ENCODE measurements at places on chromosomes 7 and 10.

GRCh38 chr10:48924988-48925387, 14.7 kb downstream of the LRRC18 start:
- no peak for DNase-seq

DNA sequence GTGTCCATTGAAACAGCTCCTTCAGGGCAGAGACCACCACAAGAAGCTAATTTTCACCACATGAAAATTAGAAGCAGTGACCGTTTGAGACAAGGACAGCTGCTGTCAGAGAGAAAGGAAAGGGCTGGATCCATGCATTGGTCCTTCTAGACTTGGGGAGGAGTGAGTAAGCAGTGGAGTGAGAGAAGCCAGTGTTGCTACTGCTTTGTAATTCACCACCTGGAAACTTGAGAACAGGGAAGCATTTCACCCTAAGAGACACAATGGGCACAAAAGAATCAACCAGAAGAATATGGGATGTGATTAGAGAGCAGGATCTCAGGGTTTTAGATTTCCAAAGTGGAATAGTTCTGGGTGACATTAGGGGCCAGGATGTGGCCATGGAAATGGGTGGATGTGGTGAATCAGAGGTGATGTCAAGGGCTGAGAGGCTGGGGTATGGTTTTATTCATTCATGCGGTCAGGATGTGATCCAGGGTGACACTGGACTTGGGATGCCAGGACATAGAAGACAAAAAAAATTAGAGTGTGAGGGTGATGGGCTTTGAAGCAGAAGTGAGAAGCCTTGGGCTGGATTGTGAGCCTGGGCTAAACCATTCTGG, 61.6 kb downstream of the DENND11 start:
- no peak for DNase-seq

DNA sequence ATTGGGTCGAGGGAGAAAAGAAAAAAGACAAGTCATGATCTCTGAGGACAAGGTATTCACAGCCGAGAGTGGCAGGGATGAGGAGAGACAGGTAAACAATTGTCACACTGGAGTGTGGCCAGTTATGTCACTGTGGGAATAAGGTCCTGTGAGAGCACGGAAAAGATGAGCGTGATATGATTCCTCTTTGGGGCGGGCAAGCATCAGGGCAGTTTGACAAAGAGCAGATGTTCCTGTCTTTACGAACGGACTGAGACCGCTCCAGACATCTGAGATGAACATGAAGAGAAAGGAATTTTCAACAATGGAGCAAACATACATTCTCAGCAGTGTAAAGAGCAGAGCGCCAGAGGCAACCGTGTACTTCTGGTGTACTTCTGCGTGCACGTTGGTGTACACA, 278.1 kb downstream of the DPP6 start:
- no peak for DNase-seq

- DNase-seq, result no peak
Measured at GRCh38 chr10:44818701-44819127, 92.4 kb upstream of the TMEM72 start.

- DNase-seq, result no peak
Measured at GRCh38 chr7:101869026-101869900, 51.8 kb downstream of the CUX1 start.

- no peak for DNase-seq
Measured at GRCh38 chr10:15625261-15625660, 94.5 kb downstream of the ITGA8 start.

DNA sequence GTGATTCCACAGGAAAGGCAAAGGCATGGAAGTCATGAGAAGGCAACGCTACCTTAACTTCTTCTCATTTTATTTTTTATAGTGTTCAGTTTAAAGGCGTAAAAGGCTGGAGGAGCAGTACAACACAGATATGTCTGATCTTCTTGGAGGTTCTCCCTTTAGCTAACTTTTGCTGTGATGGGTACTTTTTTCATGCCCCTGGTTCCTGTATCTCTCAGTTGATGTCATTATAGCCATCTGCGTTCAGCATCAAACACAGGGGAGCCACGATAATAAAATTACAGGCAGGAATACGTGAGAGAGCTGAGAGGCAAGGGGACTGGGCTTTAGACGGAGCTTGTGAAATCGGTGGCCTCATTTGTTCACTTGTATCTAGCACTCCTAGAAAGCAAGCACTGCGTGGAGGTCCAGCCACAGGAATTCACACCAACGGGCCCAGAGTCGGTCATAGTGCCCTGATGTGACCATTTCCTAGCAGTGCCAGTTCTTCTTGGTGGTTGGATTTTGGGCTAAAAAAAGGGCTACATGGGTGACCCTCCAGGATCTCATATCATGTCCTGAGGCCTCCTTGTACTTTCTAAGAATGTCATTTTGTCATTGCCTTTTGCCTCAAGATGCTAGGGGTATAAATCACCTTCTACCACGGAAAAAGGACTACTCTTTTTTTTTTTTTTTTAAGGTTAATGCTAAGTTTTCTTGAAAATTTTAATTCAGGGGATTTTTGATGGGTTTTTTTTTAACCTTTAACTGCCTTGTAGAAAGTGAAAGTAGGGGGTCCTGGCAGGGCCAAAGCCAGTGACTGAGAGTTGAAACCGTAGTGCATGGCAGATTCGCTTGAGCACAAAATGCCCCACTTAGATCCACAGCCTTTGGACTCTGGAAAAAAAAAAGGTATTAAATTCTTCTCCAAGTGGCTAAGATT, 191.5 kb downstream of the CELF2 start:
- no peak for DNase-seq

- DNase-seq, result no peak
Measured at GRCh38 chr10:7585228-7585627, 81.5 kb downstream of the ITIH5 start.

- no peak for DNase-seq
Measured at GRCh38 chr10:108204528-108205305, 1040.2 kb upstream of the SORCS1 start.

DNA sequence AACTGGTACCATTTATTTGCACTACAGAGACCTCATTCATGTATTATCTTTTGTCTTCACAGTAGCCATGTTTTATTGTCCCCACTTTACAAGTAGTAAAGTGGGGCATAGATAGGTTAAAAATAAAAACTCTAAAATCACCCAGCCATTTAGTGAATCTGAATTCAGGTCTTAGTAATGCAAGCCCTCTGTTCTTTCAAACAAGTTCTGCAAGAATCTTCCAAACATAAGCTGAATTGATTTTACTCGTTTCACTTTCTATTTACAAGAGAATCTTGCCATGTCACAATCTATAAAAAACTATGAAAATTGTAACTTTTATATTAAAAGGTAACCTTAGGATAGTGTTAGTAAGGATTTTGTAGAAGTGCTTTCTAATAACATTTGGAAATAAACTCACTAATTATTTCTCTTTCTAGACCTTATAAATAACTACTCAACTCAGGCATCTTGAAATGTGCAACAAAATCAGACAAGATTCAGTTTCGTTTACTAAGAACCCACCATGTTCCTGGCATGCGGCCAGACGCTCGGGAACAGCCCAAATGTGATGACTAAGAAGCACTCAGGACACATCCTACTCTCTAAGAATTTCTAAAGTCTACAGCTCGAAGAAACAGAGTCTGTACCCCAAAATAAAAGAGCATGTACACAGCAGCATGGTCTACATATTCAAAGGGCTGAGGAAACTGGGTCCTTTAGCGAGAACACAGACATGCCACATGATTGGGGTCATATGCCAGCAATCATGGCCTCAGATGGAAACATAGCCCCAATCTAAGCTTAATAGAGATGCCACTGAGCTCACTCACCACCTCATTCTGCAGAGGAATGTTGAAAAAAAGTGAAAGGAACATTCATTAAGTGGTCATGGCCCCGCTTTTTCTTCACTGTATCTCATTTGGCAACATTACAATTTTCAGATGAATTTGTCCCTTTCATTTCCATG, 167.6 kb downstream of the AMPH start:
- peak; percentile 79 for DNase-seq

GRCh38 chr7:47071866-47072265, 510.0 kb downstream of the TNS3 start:
- no peak for DNase-seq

DNA sequence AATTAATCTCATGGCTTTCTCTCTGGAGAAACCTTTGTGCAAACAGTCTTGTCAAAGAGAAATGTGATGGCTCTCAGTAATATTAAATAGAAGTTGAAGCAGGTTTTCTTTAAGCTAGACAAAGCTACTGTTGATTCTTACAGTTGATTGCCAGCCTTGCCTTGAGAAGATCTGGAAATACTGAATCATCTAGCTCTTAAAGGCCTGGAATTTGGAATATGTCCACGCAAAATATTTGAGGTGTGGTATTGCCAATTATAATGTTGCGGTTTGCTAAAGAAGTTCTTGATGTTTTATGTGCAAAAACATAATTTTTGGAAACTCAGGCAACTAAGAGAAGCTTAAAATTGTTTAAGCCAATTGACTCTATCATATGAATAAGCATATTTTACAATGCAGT, 371.9 kb downstream of the PHF14 start:
- DNase-seq, result no peak

DNA sequence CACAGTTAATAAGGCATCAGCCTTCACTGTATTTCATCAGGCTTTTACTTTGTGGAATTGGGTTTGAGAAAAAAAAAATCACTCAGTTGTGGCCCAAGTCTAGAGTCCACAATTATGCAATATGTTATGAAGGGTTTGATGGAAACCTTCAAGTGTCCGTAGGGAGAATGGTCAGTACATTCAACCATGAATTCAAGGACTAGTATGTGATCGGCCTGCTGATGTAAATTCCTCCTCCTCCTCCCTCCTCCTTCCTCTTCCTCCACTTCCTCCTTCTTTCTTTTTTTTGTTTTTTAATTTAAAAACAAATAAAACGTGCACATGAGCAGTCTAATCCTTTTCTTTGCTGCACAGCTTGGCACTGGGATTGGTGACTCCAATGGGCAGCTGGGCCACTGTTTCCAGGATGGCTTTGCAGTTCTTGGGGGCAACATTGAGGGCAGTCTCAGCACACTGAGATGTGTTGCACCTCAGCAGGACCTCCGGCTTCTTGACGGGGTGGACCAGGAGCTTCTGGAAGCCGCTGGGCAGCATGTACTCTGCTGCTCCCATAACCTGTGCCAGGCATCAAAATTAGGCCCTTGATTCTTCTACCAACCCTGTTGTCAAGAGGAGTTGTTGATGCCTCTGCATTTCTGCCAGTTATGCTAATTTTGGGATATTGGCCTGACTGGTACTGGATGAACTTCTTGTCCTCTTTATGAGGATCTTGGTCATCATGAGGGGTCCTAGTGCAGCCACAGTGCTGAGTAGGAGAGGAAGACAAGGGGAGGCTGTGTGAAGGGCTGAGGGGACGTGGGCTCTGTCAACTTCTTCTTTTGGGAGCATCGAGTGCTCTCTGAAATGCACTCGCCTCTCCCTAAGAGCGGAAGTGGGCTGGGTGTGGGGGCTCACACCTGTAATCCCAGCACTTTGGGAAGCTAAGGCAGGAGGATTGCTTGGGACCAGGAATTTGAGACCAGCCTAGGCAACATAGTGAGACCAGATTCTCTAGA, 9.3 kb upstream of the IL2RA start:
- DNase-seq, result no peak

DNA sequence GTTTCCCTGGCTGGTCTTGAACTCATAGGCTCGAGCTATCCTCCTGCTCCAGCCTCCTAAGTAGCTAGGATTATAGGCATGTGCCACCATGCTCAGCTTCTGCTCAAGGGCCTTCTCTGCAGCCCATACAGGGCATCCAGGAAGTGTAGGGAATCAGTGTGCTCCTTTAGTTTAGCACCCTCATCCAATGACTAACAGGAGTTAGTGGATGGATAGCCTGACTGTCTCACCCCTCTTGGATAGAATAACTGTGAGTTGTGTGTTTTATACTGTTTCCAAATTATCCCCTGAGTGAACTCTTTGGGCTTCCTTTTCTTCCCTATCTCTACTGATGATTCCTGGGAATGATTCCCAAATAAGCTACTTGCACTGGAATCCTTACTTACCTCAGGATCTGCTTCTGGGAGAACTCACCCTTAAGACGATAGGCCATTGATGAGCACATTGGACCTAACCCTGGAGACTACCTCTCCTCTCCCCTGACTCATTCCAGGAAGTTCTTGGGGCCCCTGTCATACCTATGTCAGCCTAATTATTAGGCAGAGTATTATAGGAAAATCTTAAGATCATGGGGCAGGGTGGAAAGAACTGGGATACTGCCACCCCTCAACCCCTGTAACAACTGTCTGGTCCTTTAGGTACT, 18.5 kb downstream of the STRIP2 start:
- DNase-seq, result no peak

DNA sequence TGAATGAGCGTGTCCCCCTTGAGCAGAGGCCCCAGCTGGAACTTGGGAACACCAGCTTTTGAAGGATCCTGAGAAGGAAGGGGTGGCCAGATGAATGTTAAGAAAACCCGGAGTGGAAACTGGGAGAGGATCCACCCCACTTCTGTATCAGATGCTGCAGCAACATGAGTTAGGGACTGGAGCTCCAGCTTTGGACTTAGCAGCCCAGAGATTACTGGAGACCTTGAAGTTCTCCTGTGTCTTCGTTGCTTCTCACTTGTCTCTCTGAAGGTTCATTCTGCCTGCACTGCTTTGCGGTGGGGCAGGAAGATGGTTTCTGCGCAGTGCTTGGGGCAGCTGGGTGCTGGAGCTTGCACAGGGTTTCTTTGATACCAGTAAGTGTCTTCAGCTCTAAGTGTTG, 9.3 kb downstream of the TMEM248 start:
- no peak for DNase-seq

DNA sequence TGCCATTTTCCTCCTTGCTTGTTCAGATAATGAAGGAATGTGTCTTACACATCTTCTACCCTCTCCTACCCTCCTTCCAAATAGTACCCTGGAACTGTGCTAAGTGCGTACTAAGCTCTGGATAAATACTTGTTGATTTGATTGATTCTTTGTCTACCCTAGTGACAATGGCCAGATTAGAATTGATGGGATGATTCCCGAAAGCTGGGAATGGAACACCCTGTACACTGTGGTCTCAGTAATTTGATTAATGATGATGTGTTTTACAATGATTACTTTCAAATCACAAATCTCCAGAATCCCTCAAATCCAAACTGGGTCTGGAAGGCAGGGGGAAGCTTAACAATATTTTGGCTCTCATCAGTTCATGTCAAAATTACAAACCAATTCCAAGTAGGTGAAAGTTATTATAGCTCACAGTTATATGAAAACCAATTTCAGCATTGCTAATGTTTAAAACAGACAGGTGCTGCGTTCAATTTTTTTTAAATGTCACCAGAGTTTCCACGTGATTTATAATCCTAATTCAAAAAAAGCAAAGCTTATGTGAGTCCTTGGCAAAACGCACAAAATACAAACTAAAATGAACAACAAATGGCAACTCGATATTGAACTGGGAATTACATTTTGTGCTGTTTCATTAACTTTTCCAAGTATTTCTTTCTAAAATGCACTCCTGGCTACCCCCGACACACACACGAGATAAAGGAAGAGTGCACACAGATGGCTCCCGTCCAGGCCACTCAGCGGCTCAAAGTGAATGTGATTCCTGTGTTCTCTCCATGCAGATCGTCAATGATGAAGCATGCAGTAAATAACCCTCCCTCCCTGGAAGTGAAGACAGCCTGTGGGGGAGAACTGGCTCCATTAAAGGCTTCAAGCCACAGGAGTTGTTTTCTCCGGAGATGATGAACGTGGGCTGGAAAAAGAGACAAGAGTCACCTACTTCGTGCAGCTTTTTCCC, 21.7 kb upstream of the ADRB1 start:
- no peak for DNase-seq

- DNase-seq, result no peak
Measured at GRCh38 chr10:118163217-118163616, 116.5 kb upstream of the RAB11FIP2 start.

GRCh38 chr7:107048783-107049418, 4.4 kb downstream of the PRKAR2B start:
- no peak for DNase-seq

All from activated T-cell treated with anti-CD3 and anti-CD28 coated beads for 48 hours (primary cell).